Activated CD4-positive, alpha-beta T cell treated with anti-CD3 and anti-CD28 coated beads, Interleukin-2, amount 50 U/mL, for 4 hours (primary cell): ENCODE measurements at places on chromosomes 3 and 15.

GRCh38 chr3:64450396-64450956 is 225.2 kb upstream of the PRICKLE2 start:
- DNase-seq = no peak

GRCh38 chr3:63450023-63450422 is 171.9 kb downstream of the SYNPR start:
- no peak for DNase-seq

DNA sequence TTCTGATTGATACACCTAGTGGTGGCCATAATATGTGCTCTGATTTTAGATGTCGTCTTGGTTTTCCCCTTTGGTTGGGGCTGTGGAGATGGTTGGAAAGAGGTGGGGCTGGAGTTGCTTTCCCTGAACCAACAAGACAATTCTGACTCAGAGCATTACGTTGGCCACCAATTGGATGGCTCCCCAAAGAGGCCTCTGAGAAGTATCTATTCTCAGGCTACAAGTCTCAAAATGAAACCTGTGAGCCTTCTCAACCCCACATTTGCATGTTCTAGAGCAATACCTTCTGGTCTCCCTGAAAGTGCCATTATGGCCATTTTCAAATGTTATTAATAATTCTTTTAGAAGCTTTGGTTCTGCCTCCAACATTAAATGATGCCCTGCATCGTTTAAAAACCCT is 188.4 kb upstream of the WNT5A start:
- no peak for DNase-seq

- DNase-seq = no peak
Observed at GRCh38 chr3:105401691-105402149, 35.0 kb downstream of the ALCAM start.

GRCh38 chr15:37107071-37107743 is 6.9 kb upstream of the MEIS2 start:
- no peak for DNase-seq

GRCh38 chr3:141000027-141000663 is 51.0 kb upstream of the SPSB4 start:
- DNase-seq = peak; percentile 19

GRCh38 chr15:59388670-59389069 is 16.0 kb upstream of the MYO1E start:
- no peak for DNase-seq

- DNase-seq = no peak
Observed at GRCh38 chr3:52679199-52679538, 6.5 kb downstream of the PBRM1 start.

- no peak for DNase-seq
Observed at GRCh38 chr15:91821458-91821857, 32.0 kb upstream of the SLCO3A1 start.

DNA sequence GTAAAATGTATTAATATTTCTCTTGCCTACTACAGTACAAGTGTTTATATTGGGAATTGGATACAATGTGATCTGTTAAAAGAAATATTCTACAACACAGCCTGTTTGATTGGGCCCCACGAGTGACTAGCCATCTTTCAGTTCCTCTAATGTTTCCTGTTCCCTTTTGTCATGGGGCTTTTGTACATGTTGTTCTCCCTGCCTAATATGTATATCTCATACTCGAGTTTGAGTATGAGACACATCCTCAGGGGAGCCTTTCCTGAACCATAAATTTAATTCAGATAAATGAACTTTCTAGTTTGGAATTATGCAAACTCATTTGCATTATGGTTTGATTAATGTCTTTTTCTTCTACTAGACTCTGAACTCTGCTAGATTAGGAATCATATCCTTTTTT is 65.5 kb downstream of the MEF2A start:
- DNase-seq = no peak

- DNase-seq = no peak
Observed at GRCh38 chr15:70113304-70113700, 15.6 kb upstream of the TLE3 start.

GRCh38 chr3:173653781-173654180 is 256.2 kb downstream of the NLGN1 start:
- no peak for DNase-seq

GRCh38 chr3:129654131-129654530 is 47.7 kb upstream of the PLXND1 start:
- DNase-seq = no peak

DNA sequence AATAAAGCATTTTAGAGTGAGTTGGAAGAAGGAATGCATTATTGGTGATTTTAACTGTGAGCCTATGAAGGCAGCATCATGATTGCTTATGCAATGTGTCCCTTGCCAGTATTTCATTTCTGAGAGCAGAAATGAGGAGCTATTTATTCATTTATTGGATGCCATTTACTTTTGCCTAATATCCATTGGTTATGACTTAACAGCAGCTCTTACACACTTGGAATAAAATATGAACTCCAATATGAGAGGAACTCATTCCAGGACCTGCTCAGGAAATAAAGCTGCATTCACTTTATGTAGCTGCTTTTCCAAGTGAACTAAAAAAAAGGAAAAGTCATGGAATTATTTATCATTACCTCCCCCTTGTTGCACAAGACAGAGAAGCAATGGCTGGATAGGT is 280.1 kb downstream of the LRTM1 start:
- DNase-seq = no peak

DNA sequence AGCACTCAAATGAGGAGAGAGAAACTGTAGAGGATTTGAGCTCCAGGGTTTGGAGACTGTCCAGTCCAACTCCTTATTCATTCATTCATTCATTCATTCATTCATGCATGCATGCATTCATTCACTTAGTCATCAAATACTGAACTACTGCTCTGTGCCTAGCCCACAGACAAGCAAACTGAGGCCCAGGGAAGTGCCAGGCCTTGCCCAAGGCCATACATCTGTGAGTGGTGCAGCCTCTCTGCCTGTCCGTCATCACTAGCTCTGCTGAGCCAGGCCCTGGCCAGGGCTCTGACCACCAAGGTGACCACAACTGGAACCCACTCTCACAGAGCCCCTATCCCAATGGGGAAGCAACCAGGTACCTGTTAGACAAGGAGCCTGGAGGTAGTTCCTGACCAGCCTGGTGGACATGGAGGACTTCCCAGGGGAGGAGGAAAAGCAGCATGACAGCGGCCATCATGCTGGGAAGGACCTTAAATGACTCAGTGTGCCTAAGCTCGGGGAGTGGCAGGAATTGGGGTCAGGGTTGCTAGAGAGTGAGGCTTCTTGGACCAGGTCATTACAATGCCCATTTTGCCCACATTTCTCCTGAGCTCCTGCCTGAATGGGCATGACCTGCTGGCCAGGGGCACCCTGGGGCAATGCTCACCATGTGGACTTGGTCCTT is 27.5 kb upstream of the RPL29 start:
- no peak for DNase-seq

DNA sequence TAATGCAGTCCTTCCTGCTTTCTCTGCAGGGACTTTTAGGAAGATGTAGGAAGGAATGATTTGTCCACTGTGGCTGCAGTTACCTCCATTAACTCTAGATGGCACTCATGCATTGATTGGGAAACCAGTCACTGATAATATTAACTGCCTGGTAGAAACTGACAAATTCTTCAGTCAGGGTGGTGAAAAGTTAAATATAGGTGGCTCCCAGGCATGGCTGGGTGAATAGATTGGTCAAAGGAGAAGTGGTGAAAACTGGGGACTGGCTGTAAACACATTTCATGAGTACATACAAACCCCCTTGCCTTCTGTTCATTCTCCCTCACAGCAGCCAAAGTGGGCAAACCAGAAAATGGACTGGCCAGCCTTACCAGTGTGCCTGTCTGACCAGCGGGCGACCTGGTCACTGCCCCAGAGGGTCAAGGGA is 333.4 kb downstream of the THSD4 start:
- DNase-seq = no peak

GRCh38 chr3:14306142-14306541 is 96.3 kb upstream of the SLC6A6 start:
- DNase-seq = no peak

DNA sequence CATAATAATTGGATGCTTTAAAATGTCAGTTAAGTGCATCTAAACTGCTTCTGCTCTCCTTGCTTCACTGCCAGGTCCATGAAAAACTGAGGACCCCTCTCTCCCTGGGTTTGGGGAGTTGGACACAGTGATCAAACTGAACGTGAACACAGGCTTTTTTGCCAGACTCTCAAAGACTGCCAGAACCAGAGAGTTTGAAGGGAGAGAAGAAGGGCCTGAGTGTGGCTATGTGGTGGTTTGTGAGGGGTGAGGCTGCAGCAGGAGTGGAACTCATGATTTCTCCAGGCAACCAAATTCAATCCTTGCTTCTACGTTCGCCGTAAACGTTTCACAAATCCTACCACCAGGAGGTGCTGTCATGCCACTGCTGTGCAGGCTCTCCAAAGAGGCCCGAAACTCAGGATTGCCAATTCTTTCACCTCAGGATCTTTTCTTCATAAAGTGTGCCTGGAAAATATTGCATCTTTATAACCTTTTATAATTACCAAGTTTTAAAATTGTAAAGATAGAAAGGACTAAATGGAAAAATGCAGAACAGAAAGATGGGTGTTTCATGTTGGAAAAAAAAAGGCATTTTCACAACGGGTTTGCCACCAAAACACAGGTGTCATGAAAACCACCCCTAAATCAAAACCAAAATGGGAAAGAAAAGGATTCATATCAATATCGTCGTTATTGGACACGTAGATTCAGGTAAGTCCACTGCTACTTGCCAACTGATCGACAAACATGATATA is 19.7 kb downstream of the TM4SF4 start:
- no peak for DNase-seq

DNA sequence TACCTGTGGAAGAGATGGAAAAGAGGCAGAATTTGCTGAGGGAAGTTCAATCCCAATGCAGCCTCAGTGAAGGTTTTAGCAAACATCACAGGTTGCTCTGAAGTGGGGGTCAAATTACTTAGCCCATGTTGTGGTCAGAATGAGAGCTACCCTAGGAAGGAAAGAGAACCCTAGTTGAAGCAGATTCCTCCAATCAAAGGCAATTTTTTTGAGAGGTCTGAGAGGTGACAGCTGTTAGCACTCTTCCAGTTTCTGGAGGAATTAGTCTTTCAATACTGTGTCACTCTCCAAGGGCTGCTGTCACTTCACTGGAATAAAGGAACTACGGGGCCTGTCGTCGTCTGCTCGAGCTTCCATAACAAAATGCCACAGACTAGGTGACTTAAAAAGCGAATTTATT is 584.2 kb upstream of the DPPA4 start:
- no peak for DNase-seq

DNA sequence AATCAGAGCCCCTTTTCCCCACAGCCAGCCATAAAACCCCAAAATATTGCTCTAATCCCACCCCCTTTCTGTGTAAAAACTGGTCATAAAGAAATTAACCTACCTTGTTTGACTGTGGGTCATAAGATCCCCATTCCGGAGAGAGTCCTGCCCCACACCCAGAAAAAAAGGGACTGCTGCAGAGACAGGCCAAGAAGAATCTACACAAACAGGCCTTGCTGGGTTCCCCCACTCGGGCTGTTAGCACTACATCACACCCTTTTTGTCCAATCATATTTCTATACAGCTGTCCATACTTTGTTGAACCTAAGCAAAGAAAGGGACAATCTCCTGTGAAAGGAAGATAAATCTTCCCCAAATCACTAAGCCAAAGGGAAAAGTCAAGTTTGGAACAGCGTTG is 84.4 kb upstream of the MFGE8 start:
- no peak for DNase-seq

- DNase-seq = no peak
Observed at GRCh38 chr15:78996894-78997275, 52.0 kb upstream of the CTSH start.

- DNase-seq = no peak
Observed at GRCh38 chr3:23052620-23053019, 150.5 kb upstream of the UBE2E2 start.

GRCh38 chr3:50539356-50540286 is 27.9 kb downstream of the C3orf18 start:
- no peak for DNase-seq

- no peak for DNase-seq
Observed at GRCh38 chr3:49352890-49353421, 5.2 kb downstream of the GPX1 start.

GRCh38 chr3:79246875-79247724 is 520.7 kb downstream of the ROBO1 start:
- no peak for DNase-seq

- no peak for DNase-seq
Observed at GRCh38 chr15:77550301-77551251, 82.1 kb downstream of the LINGO1 start.

DNA sequence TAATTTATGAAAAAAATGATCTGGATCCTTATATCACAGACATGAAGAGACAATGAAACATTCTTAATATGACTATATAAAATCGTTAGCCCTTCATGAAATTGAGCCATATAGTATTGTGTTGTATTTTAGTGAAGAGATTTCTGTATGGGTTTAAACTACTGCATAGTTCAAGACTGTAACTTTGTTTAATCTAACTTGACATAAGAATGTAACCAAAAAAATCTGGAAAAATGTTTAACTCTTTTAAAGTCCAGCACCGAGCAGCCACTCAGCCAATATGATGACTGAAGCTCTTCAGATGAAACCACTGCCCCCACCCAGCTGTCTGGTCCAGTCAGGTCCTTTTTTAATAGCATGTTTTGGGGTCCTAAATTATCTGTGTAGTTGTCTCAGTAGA is 4.9 kb downstream of the NANOGP8 start:
- DNase-seq = no peak

GRCh38 chr3:122265957-122266356 is 59.1 kb upstream of the CSTA start:
- no peak for DNase-seq

DNA sequence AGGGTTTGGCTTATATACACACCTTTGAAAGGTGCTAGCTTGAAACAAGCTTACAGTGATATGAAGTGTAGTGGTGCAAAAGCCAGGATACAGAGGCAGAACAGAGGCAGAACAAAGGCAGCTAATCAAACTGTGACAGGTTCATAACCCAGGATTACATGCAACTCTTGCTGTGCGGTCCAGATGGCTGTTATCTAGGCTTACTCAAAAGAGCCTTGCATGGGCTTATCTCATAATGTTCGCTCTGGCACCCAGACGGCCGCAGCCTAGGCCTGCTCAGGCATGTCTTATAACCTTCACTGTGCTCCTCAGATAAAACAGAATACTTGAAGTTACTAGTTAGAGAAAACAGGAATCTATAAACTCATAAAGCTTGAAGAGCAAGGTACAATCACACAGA is 22.8 kb upstream of the NOX5 start:
- no peak for DNase-seq

DNA sequence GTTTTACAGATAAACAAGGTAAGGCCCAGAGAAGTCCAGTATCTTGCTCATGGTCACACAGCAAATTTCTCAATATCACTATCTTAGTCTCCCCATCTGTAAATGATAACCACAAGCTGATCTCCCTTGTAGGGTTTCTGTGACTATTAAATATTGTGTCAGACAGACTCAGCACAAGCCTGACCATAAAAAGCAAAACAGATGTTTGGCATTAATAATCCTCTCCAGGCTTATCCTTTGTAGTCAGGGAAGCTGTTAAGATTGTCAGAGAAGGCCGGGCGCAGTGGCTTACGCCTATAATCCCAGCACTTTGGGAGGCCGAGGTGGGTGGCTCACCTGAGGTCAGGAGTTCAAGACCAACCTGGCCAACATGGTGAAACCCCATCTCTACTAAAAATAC is 173.2 kb upstream of the PRICKLE2 start:
- DNase-seq = no peak

- no peak for DNase-seq
Observed at GRCh38 chr3:86109434-86109833, 881.5 kb downstream of the VGLL3 start.

GRCh38 chr3:157128771-157129681 is 30.9 kb downstream of the CCNL1 start:
- no peak for DNase-seq

- no peak for DNase-seq
Observed at GRCh38 chr3:81483046-81483445, 278.4 kb downstream of the GBE1 start.
